ENCODE measurements at places on chromosomes 4 and X. TPM values are rescaled to one million over a fixed set of nuclear protein-coding genes. Genes with fewer than 3 reads are reported as not detected.

The MAOA gene
- total RNA-seq: 157 TPM

- DNase-seq: peak; percentile 68
These were observed 1.2 kb downstream of the USP46 start for GRCh38 chr4:52657618-52658501.

DNA sequence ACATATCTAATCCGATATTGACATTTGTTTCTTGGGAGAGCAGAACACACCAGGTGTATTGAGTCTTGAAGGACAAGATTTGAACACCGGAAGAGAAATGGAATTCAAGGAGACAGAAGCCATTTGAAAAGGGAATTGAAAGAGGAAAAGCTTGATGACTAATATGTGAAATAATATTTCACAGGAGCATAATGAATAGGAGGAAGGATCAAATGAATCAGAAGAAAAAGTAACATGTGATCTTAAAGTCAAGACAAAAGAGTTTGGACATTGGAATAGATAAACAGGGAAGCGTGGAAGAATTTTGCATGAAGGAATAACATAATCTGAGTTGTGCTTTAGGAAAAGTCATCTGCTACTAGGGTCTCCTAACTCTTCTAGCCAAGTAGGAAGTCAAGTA lies 145.5 kb upstream of the PDHA2 start:
- no peak for DNase-seq

- no peak for DNase-seq
These were observed 19.3 kb downstream of the JAKMIP1 start for GRCh38 chr4:6180841-6181631.

DNA sequence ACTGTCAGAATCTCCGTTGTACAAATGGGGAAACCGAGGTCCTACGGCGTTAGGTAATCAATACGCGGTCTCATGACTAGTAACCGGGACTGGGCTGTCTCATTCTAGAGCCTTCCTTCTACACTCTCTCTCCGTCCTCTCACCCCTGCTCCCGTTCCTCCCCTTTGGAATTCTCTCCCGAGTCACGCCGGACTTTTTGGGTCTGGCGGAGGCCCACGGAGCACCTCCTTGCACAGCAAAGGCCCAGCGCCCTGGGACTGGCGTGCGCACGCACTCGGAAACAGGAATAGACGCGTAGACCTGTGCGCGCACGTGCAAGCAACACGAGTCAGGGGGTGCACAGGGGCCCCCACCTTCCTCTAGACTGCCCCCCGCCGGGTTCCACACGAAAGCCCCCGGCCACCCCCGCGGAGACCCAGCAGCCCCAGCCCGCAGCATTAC lies 361 bp downstream of the QDPR start:
- DNase-seq: peak; percentile 79

- no peak for DNase-seq
These were observed 60.9 kb downstream of the SH2D1A start for GRCh38 chrX:124407226-124407625.

GRCh38 chrX:72314881-72315280 lies 9.2 kb upstream of the CITED1 start:
- DNase-seq: no peak

GRCh38 chrX:136711147-136711546 lies 63.2 kb downstream of the CD40LG start:
- peak; percentile 55 for DNase-seq

The DKC1 gene
- total RNA-seq: 26.6 TPM

- DNase-seq: no peak
These were observed 999 bp upstream of the CTBP1 start for GRCh38 chr4:1249731-1250526.

- DNase-seq: no peak
These were observed 328.6 kb downstream of the ARHGAP10 start for GRCh38 chr4:148060264-148061140.

The MAGEA12 gene
- total RNA-seq: not detected

- DNase-seq: no peak
These were observed 21.8 kb downstream of the STOX2 start for GRCh38 chr4:183926950-183927349.

GRCh38 chr4:95499291-95499696 lies 49.5 kb downstream of the UNC5C start:
- no peak for DNase-seq

The FBXL5 gene
- total RNA-seq: 140 TPM

- DNase-seq: no peak
These were observed 61.2 kb downstream of the MOSPD2 start for GRCh38 chrX:14934423-14934822.

DNA sequence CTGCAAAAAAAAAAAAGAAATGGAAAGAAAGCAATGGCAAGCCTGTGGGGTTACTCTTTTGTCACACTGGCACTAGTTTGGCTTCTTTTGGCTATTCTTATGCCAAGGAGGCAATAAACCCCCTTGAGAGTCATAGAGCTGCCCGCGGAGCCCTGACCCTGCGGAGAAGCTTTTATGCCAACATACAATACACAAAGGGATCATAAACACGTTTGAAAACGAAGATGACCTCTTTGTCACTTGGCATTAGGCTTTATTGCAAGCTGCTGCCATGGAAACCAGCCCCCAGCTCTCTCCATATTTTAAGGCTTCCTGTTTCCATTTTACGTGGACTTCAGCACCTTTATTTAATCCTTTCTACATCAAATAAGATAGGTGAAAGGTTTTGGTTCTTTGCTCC lies 7.6 kb downstream of the NEUROG2 start:
- DNase-seq: no peak

DNA sequence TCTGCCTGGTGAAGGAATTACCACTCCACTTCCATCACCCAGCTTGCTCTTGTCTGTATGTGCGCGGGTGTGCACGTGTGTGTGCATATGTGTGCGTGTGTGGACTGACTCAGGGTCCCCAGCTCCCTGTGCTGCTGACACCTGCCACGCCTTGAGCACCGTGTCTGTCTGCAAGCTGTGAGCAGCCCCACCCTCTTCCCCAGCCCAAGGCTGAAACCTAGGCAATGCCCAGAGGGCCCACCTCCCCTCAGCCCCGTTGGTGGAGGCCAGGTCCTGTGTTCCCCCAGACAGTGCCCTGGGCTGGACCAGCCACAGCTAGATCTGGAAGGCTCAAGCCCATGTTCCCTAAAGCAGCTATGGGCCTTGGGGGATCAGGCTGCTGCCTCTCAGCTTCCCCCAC lies 2.0 kb upstream of the CCNQ start:
- DNase-seq: no peak

GRCh38 chr4:150680651-150681050 lies 98.7 kb downstream of the MAB21L2 start:
- peak; percentile 6 for DNase-seq

DNA sequence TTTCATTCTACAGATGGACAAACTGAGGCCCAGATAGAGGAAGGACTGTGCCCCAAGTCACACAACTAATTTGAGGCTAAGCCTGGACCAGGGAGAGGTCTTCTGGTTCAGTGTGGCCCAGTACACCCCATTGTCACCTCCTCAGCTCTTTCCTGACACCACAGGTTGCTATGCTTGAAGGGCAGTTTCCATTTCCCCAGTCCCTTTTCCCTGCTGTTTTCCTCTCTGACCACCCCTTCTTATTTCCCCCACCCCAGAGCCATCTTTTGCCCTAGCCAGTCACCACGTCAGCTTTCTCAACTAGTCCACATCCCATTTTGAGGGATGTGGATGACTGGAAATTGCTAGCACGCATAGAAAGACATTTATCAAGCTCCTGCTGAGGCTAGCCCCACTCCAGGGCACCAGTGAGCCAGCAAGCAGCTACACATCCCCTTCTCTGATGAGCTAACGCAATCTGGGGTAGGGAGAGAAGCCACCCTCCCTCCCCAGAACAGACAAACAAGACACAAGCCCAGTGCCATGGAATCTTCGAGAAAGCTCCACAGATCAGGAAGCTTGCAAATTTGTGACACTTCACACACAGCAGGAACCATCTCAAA lies 1.3 kb downstream of the GABRE start:
- peak; percentile 4 for DNase-seq

DNA sequence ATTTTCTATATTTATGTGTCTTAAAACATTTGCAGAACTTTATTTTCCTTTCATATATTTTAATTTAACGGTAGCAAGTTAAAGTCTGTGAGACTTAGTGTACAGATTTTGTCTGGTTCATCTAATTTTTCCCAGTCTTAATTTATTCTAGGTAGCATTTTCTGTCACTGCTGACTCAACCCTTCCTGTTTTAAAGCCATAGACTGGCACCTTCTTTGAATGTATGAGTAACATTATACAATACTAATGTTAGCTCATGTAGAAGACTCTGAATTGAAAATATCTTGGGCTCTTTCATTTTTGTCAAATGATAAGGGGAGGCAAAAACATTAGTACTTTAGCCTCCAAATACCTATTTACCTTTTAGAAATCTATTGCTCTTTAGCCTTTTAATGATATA lies 43.6 kb downstream of the BLTP1 start:
- no peak for DNase-seq

The DUSP9 gene
- total RNA-seq: 0.18 TPM

DNA sequence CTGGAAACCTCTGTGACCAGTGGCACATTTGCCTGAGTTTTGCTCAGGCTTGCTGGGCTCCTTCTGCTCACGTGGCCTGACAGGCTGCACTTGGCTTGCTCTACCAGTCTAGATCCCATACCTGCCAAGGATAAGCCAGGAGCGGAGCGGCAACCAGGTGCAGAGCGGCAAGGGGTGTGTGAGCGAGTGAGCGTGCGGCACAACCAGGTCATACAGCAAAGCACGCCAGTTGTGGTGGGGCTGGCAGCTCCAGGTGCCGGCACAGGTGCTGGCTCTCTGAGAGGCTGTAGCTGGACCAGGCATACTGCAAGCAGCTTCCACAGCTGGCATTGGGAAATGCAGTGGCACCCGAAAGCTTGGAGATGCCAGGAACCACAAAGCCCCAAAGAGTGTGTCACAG lies 1495.1 kb downstream of the PCDH7 start:
- no peak for DNase-seq

The USP38 gene
- 1.7 TPM for total RNA-seq

GRCh38 chrX:13983734-13984133 lies 46.0 kb downstream of the GEMIN8 start:
- DNase-seq: no peak

The SMIM10 gene
- total RNA-seq: 0.45 TPM

The COL4A6 gene
- total RNA-seq: 7.5 TPM

Measured in stomach (tissue), 19 donors.